ENCODE measurements at places on chromosomes 7 and 10.

- no peak for DNase-seq
Observed at GRCh38 chr10:22500656-22501340, 155.5 kb downstream of the SPAG6 start.

DNA sequence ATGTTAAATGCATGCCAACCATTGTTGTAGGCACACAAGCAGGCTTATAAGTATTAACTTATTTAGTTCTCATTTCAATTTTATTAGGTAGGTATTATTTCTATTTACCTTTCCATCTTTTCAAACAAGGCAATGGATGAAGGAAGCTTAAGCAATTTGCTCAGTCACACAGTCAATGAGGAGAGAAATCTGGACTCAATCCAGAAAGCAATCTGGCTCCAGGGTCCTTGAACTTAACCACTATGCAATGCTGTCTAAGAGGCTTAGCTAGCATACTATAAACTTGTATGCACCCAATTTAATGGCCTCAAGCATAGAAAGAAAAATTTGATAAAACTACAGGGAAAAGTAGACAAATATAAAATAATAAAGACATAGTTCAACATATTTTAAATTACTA is 88.6 kb downstream of the VWDE start:
- no peak for DNase-seq

DNA sequence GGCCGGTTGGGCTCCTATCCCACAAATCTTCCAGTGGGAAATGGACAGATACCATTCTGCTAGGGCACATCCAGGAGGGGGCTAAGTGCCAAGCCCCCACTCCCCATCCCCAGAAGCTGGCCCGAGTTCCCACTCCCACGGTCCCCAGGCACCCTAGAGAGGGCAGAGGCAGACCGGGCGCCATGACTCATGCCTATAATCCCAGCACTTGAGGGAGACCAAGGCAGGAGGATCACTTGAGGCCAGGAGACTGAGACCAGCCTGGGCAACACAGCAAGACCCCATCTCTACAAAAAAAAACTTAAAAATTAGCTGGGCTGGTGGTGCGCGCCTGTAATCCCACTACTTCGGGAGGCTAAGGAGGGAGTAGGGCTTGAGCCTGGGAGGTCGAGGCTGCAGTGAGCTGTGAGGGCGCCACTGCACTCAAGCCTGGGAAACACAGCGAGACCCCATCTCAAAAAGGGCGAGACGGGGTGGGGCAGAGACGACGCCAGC is 870 bp downstream of the GNA12 start:
- DNase-seq, result no peak

GRCh38 chr10:53939654-53940053 is 861.4 kb downstream of the PCDH15 start:
- no peak for DNase-seq

- DNase-seq, result no peak
Observed at GRCh38 chr7:131637859-131638258, 81.4 kb upstream of the PODXL start.

DNA sequence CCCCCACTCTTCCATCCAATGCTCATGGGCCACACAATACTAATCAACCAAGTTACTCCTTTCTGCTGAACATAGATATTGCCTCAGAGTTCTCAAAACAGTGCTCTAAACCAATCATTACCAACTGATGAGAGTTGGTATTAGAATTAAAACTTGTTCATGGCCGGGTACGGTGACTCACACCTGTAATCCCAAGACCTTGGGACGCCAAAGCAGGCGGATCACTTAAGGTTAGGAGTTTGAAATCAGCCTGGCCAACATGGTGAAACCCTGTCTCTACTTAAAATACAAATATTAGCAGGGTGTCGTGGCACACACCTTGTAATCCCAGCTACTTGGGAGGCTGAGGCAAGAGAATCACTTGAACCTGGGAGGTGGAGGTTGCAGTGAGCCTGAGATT is 8.2 kb downstream of the TM9SF3 start:
- DNase-seq, result no peak

GRCh38 chr7:63077841-63078240 is 920.8 kb upstream of the ZNF722 start:
- no peak for DNase-seq

GRCh38 chr7:139232904-139233303 is 1.9 kb downstream of the UBN2 start:
- DNase-seq, result peak; percentile 23
